ENCODE measurements at places on chromosomes 1 and 21.

DNA sequence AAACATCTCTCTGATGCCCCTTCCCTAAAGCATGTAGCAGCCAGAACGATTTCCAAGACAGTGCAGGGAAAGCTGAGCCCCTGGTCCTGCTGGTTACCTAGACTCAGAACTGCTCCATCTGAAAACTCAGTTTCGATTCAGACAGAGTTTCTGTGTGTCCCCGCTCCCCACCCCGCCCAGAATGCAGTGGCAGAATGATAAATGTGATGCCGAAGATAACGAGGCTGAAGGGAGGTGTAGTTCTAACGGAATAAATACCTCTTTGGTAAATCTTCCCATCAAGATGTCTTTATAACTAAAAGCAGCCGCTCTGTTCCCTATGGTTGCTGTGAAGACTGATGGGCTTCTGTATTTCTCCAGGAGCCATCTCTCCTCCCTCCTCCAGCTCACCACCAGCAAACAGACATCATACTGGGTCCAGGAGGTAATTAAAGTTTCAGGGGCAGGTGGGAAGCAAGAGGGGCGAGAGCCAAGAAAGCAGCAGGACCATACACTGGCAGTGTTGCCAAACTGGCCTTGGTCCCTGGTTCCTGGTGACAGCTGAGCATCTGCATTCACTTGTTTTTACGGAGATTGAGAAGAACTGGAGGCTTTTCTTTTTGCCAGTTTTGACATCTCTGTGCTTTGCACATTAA, 76.9 kb downstream of the DDX20 start:
- no peak overlapping the region for H3K4me3 ChIP-seq
- H3K36me3 ChIP-seq: no peaks in the 10 kb centered on the region
- no peak overlapping the region for H3K27ac ChIP-seq
- no peaks in the 10 kb centered on the region for H3K4me1 ChIP-seq
- DNase-seq: no peak
- H3K27me3 ChIP-seq: no peaks in the 10 kb centered on the region

DNA sequence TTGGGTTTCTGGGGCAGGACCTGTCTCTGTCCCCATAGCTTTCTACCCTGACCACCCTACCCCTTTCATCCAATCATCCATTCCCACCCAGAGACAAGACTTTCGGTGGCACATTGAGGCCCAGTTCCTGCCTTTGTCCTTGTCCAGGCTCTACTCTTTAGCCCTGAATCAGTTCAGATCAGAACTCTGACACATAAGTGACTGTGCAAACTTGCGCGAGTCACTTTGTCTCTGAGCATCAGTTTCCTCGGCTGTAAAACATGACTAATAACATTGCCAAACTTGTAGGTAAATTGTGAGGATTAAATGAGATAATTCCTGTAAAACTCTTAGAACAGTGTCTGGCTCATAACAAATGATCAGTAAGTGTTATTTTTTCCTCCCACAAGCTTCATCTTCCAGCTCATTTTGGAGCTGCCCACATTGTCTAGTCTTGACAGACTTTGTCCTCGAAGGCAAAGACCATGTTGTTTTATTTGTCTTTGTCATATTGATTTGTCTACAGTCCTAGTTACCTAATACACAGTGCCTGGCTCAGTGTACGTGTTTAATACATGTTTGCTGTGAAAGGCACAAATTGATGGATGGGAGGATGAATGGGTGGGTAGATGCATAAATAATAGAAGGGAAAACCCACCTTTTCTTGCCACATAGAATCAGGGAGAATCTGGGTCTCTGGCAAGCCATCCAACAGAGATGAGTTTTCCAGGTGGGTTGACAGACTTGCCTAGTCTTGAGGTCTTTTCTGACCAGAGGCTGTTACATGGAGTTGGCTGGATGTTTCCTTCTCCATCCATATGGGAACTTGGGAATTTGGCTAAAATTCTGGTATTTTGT, 262.9 kb downstream of the OMA1 start:
- H3K4me1 ChIP-seq: no peaks in the 10 kb centered on the region
- H3K4me3 ChIP-seq: no peak overlapping the region
- no peak overlapping the region for H3K27ac ChIP-seq
- H3K36me3 ChIP-seq: no peaks in the 10 kb centered on the region
- no peak for DNase-seq

DNA sequence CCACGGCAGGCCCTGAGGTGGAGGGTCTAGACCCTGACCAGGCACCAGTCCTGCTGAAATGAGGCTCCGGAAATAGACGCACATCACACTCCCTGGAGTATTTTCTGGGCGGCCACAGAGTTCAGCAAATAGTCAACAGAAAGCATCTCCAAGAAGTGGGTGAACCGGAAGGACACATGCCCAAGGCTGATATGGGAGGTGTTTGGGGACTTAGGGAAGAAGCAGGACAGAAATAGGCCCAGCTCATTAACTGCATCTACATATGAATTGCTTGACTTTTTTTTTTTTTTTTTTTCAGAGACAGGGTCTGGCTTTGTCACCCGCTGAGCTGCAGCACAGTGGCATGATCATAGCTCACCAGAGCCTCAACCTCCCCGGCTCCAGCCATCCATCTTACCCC, 36.5 kb upstream of the GPR157 start:
- no peaks in the 10 kb centered on the region for H3K27me3 ChIP-seq
- no peak for DNase-seq
- H3K27ac ChIP-seq: peak overlapping the region; percentile 93
- H3K4me3 ChIP-seq: no peak overlapping the region
- peaks cover 27% of the 10 kb centered on the region for H3K4me1 ChIP-seq
- H3K36me3 ChIP-seq: no peaks in the 10 kb centered on the region

DNA sequence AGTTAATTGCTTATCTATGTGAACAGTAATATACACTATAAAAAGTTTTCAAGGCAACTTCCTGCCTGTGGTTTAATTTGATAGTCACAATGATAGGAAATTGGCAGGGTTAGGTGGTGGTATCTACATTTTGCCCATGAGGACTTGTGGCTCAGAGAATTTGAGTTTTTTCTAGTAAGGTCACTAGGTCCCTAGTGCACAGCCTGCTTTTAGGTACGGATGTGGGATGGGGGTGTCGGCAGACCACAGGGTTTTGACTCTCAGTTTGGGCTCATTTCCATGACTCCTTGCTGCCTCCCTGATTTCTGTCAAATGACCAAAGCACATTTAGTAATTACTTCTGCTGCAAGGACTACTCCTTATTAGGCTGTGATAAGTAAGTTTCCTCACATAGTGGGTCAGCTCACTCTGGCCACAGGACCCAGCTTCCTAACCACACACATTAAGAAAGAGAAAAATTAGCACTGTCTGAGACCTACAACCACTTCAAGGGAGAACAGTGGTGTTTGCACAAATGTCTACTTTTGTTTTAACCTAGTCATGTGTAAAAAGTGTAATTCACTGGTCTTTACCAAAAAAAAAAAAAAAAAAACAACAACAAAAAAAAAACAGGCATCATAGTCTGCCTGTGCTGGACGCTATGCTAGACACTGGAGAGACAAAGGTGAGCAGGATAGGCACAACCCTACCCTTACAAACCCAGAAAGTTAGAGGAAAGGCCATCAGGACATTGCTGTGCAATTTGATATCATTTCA, 43.7 kb downstream of the MRPL39 start:
- H3K4me3 ChIP-seq: no peak overlapping the region
- no peak for DNase-seq
- no peaks in the 10 kb centered on the region for H3K27me3 ChIP-seq
- no peak overlapping the region for H3K27ac ChIP-seq
- H3K4me1 ChIP-seq: no peaks in the 10 kb centered on the region

- H3K4me3 ChIP-seq: no peak overlapping the region
- DNase-seq: no peak
- H3K36me3 ChIP-seq: no peaks in the 10 kb centered on the region
These were observed 52.7 kb upstream of the GRHL3 start for GRCh38 chr1:24266398-24266941.
